ENCODE measurements at places on chromosomes 3 and 15.

DNA sequence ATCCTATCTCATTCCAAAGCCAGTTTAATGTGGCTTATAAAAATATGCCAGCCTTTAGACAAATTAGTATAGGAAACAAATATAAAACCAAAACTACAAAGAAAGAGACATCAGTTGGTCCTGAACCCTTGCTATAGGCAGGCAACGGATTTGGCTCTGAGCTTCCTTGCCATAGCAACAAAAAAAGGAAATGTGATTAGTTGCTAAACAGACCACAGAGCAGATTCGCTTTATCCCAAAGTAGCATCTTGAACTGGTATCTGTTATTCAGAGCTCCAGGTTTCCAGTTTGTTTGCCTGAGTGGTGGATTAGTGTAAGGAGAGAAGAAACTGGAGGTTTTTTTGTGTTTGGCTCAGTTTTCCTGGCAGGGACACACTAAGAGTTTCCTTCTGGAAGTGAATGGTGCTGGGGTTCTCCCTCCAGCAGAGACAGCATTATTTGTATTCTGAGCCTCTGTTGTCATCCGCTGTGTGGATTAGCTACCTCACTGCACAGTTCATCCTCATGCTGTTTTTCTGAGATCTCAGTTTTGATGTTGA lies 44.1 kb downstream of the CHST2 start:
- no peak for DNase-seq

DNA sequence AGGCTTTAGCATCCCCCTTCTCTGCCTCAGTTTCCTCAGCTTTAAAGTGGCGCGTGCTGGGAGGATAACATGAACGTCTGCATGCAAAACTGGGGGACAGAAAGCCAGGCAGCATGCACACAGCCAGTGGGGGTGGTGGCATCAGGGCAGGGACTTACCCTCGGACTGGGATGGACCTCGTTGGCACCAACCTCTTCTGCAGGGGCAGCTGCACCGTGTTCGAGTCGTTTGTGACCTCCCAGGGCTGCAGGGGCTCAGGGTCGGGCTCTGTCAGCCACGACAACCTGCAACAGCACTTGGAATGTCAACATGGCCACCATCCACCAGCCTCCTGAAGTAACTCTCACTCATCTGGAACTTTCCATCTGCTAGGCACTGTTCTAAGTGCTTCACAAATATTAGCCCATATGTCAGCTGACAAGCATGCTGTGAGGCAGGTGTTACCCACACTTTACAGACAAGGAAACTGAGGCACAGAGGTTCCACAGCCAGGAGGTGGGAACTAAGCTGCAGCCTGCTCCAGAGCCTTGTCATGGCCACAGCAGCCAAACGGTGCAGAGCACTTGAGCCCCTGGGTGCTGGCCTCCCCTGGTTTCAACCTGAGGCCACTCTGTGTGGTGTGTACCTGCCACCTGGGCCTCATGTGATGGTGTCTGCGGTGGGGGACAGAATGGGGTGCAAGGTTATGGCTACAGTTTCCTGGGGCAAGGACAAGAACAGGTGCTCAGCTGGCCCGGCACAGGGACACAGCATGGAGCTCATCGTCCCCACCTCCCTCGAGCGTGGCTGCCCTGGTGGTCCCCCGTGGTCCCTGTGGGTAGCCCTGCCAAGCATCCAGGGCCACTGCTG lies 6.7 kb downstream of the C3orf22 start:
- DNase-seq, result no peak

- DNase-seq, result no peak
Observed at GRCh38 chr15:55802600-55803376, 59.8 kb upstream of the PRTG start.

DNA sequence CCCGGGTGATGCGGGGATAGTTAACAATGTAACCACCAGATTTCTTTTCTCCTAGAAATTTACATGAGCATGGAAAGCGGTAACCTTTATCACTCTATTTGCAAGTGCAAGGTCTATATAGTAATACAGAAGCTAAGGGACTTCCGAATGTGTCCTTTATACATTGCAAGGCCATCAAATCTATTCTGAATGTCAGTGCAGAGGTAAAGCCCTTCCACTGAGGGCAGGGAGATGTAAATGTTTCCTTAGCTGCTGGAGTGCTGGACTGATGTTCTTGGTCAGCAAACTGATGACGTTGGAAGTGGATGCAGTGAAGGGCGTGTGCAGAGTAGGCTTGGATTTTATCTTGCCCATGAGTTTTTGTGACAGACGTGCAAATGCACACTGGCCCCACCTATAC lies 6.2 kb downstream of the ALDH1A3 start:
- no peak for DNase-seq

DNA sequence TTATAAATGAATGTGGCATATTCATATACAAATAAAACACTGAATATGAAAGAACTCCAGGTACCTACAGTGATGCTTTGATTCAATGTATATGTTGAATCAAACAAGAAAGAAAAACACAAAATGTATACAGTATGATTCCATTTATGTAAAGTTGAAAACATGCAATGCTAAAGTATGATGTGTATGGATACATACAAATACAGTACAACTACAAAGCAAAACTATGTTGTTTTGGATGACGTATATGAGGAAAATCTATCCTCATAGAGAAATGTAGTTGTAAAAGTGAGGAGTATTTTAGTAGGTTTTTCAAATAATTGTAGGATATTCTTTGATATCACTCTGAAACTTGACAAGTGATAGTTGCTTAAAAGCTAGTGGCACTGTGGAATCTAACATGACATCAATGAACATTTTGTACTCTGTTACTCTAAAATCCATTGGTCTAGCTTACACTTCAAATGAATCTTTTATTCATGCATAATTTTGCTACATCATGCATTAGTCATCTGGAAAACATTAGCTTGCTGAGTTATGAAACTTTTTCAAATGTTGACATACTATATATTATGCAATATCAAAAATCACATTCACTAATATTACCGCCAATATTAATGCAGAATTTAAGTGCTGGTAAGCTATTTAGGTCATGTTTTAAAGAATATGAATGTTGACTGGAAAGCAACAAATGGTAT lies 278.1 kb upstream of the CHRNA7 start:
- DNase-seq, result no peak

DNA sequence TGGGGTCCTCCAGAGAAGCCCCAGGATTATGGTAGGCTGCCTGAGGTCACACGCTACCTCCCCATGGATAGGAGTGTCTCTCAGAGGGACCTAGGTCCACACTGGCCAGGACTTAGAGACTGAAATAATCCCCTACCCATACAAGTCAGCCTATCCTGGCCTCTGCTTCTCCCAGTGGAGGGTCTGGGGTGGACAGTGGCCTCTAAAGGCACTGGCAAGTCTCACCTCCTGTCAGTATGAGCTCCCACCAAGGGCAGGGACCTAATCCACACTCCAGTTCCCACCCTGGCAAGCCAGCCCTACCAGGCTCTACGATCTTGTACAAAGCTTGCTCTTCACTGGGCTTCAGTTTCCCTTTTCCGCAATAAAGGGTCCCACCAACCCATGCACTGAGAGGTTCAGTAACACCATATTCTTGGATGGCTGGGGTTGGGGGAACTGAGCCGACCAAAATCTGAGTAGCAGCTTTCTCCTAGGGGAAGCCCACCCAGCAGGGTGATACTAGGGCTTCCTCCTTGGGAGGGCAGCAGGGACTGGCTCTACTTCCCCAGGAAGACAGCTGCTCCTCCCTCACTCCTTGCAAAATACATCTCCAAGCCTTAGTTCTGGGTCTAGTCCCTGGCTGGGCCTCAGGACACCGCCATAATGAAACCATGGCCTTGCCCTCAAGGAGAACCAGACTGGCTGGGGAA lies 2.4 kb downstream of the CISH start:
- DNase-seq, result no peak

- DNase-seq, result no peak
Observed at GRCh38 chr3:17811646-17812045, 69.2 kb upstream of the TBC1D5 start.

GRCh38 chr3:127439621-127440020 lies 150.9 kb downstream of the TPRA1 start:
- no peak for DNase-seq

DNA sequence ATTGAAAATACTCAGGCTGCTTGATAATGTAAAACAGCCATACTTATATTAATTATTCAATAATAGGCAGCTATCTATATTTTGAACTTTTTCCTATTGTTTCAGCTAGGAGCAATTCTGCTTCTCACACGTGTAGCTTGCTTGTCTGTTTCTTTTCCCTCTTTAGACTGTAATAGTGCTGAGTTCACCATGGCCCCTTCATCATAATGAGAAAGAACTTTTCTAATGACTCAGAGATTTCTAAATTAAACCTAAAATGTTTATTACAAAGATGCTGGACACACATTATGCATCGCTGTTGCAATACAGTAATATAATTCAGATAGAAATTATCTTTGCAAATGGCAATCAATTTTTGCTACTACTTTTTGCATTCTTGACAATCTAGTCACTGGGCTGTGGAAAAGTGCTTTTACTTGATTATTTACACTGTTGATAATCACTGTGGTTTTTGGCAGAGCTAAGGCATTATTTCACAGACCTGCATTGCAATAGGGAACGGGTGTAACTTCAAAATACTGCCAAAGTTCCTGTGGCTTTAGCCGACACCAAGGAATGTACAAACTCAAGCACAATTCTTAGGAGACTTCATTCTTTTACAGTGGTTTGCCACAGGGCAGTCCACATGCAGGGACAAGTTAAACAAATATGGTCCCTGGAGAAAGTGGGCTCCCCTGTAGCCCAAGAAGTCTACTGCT lies 281.0 kb upstream of the TBL1XR1 start:
- no peak for DNase-seq

DNA sequence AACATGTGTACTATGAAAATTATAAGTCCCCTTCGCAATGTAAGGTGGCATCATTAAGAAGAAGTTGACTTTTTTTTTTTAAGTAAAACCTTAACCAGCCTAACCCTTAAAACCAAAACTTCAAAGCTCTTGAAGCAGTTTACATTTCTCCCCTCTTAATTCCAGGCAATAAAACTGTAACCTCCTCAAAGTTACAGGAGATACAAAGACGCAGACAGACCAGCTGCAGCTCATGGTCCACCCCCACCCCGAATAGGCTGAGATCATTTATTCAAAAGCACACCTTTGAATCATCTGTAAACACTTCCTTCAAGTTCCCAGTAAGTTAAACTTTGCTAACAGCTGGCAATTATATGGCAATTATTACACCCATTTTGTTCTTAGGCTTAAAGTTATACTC lies 414.5 kb downstream of the ERC2 start:
- no peak for DNase-seq

DNA sequence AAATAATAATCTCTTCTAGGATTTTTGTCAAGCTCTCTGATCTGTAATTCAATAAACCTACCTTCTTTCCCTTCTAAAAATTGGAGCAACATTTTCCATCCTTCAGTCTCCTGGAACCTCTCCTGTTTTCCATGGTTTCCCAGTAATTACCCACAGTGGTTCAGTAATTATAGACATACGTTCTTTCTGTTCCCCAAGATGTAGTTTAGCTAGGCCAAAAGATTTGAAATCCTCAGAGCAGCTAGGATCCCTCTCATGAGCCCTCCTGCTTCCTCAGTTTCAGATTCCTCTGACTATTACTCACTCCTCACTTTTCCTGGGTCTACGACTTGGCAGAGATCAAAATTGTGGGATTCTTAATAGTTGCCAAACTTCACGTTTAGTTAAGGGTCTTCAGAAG lies 76.9 kb upstream of the IGSF10 start:
- DNase-seq, result no peak

DNA sequence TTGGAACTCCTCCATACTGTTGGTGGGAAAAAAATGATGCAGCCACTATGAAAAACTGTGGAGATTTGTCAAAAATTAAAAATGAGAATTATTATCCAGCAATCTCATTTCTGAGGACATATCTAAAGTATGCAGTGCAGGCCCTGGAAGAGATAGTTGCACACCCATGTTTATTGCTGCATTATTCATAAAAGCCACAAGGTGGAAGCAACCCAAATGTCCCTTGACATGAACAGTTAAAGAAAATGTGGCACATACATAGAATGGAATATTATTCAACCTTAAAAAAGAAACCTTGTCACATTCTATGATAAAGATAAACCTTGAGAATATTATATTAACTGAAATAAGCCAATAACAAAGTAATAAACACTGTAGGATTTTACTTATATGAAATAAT lies 80.9 kb upstream of the ARHGEF26 start:
- DNase-seq, result no peak

DNA sequence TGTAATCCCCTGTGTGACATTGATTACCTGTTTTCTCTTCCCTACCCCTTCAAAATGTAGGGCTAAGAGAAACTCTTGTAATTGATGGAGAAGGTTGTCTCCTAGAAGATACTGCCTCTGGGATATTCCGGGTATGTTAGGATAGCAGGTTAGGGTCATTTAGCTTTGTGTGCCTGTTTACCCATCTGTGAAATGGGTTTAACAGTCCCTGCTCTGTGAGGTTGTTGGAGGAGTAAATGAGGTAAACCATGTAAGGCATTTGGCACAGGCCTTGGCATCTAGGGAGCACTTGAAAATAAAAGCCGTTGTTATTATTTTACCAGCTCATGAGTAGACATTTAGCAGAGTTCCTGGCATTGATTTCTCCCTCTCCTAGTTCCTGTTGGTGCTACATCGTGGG lies 16.4 kb downstream of the PTPRG start:
- DNase-seq, result no peak

DNA sequence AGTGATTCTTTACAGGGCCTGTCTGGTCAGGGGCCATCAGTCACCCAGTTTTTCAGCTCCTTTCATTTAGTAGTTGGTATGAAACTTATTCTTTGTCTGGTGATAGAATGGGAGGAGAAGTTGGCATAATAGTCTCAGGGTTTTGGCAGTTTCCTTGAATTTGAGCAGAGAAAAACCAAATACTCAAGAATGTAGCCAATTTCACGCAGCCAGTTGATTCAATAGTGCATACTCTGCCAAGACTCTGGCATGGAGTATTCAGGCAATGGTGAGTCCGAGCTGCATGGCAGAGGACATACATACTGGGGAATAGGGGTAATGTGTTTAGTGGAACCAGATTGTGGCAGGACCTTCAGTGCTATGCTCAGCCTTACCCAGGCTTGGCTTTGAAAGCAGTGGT lies 118.3 kb downstream of the GALK2 start:
- no peak for DNase-seq

GRCh38 chr15:92571824-92572223 lies 83.8 kb downstream of the FAM174B start:
- no peak for DNase-seq

DNA sequence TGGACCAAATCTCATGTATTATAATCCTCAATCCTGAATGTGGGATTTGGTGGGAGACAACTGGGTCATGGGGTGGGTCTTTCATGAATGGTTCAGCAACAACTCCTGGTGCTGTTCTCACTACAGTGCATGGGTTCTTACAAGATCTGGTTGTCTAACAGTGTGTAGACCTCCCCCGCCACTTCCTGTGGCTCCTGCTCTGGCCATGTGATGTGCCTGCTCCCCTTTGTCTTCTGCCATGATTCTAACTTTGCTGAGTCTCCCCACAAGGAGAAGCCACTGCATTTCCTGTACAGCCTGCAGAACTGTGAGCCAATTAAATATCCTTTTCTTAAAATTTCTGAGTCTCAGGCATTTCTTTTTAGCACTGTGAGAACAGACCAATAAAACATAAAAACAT lies 557.5 kb downstream of the GOLGA6L6 start:
- DNase-seq, result no peak

DNA sequence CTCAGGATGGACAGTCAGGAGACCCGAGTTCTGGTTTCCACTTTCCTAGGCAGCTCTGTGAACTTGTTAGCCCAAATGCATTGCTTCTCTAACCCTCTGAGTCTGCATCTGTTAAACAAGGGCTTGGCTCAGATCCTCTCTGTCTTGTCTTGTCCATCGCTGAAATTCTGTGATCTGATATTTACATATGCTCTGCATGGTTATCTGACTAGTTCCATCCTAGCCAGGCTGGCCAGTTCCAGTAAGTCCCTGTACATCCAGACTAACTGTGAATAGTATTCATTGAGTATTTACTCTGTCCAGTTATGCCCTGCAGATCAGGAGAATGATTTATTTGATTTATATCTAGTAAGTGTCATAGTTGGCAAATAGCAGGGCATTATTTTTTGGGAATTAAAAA lies 27.0 kb upstream of the SV2B start:
- no peak for DNase-seq
